Esophagus squamous epithelium (tissue), 5 donors: ENCODE measurements at places on chromosomes 4 and X.

- DNase-seq = no peak
Observed at GRCh38 chrX:48504261-48504660, 4.5 kb upstream of the PORCN start.

GRCh38 chrX:8025705-8026104 is 98.5 kb upstream of the PNPLA4 start:
- DNase-seq = no peak

GRCh38 chr4:187726485-187726884 is 269.1 kb upstream of the ZFP42 start:
- no peak for DNase-seq

DNA sequence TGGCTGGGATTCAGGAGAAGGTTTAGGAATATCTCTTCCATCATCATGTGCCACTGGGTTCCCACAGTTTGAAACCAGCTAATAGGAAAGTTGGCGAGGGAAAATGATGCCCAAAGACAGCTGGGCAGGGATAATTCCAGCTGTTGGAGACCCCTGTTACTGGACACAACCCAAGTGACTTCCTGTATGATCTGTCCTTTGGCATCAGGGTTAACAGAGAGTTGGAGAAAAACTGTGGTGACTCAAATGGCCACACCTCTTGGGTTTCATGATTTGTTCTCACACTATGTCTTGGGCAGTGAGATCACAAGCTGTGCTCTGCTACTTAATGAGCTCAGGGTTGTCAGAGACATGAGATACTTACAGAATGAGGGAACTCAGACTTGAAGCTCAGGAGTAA is 3.8 kb downstream of the FGF16 start:
- no peak for DNase-seq

GRCh38 chrX:87914726-87915125 is 397.1 kb downstream of the KLHL4 start:
- DNase-seq = no peak

GRCh38 chr4:3304831-3305609 is 12.2 kb downstream of the RGS12 start:
- no peak for DNase-seq

DNA sequence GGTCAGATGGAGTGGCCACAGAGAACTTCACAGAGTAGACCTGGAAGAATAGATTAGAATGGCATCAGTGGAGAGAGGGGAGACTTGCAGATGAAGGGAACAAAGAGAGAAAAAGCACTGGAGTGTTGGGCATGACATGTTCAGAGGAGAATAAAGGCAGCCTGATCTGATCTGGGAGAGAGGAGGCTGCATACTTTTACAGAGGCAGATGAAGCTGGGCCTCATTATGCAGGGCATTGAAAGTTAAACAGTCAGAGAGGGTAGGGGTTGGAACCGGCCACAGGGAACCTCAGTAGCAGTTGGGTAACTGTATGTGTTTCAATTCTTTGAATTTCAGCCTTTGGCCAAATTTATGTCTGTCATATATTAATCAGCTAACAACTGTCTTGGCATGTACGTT is 61.2 kb downstream of the SH3BGRL start:
- no peak for DNase-seq

- DNase-seq = no peak
Observed at GRCh38 chr4:54912155-54912554, 213.2 kb downstream of the KDR start.

- no peak for DNase-seq
Observed at GRCh38 chr4:141467225-141467624, 169.2 kb upstream of the IL15 start.

GRCh38 chr4:175639346-175639745 is 172.7 kb downstream of the GPM6A start:
- DNase-seq = no peak

DNA sequence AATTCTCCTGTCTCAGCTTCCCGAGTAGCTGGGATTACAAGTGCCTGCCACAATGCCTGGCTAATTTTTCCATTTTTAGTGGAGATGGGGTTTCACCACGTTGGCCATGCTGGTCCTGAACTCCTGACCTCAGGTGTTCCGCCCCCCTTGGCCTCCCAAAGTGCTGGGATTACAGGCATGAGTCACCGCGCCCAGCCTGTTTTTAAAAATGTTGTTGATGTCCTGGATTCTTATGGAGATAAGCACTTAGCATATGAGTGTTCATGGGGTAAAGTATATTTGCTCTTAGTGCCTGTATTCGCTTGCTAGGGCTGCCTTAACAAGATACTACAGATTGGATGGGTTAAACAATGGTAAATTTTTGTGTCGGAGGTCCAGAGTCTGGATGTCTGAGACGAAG is 91.7 kb downstream of the CEP44 start:
- DNase-seq = no peak

- DNase-seq = no peak
Observed at GRCh38 chrX:110432906-110433215, 74.2 kb downstream of the RTL9 start.

DNA sequence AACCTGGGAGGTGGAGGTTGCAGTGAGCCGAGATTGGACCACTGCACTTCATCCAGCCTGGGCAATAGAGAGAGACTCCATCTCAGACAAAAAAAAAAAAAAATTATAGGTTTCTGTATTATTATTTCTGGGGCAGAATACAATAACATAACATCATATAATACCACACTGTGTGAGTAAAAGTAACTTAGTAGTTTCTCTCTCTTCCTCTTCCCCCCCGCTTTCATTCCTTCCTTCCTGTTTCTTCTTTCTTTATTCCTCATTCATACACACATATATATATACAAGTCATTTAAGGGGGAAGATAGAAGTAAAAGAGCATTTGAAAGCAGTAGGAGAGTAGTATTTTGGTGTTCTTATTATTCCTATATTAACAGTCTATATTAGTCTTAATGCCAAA is 55.9 kb upstream of the FHDC1 start:
- DNase-seq = no peak

- no peak for DNase-seq
Observed at GRCh38 chr4:25457053-25457715, 80.1 kb downstream of the ANAPC4 start.

- DNase-seq = no peak
Observed at GRCh38 chr4:24988776-24989175, 42.0 kb downstream of the LGI2 start.

- no peak for DNase-seq
Observed at GRCh38 chrX:74536832-74537371, 77.5 kb downstream of the RLIM start.

DNA sequence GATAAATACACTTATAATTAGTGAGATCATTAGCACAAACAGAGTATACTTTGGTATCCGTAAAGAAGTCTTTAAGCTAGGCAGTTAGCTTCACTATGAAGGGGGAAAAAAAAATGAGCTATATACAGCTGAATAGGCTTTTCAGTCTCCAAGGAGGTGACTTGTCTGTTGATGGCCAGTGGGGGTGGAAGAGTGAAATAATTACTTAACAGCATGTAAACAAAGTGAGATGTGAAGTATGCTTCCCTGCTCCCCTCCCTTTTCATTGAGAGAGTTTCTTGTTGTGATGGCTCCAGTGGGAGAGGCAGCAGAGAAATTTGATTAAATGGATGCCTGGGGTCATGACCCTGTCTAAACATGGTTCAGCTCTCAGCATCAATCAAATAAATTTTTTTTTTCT is 180.9 kb downstream of the DACH2 start:
- no peak for DNase-seq

DNA sequence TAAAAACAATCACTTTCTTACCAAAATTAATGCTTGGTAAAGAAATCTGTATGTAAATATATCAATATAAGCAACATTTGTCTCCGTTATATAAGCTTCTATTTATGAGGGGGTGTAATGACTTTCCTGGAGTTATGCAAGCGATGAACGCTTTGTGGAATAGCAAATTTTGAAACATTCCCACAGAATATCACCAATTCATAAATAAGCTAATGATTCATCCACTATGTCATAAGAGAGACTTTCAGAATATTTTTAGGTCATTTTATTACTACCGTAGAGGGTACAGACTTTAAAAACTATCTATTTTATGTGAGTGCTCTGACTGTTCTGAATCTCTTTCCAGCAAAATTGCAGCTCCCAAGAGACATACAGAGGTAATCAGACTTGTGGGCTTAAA is 179.5 kb upstream of the FTHL17 start:
- no peak for DNase-seq

GRCh38 chr4:76199664-76200211 is 13.9 kb downstream of the SCARB2 start:
- DNase-seq = no peak

- no peak for DNase-seq
Observed at GRCh38 chr4:25993395-25994185, 79.6 kb downstream of the SMIM20 start.

DNA sequence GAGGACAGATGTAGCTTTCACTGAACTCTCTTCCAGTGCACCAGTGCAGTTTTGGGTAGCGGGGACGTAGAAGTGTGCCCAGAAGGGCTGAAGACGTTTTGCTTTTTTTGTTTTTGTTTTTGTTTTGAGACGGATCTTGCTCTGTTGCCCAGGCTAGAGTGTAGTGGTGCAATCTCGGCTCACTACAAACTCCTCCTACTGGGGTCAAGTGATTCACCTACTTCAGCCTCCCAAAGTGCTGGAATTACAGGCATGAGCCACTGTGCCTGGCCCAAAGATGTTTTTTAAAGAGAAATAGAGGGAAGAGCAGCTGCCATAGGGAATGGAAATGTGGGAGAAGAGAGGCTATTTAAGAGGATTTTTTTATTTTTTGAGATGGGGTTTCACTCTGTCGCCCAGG is 74.4 kb upstream of the ACSL1 start:
- no peak for DNase-seq

- no peak for DNase-seq
Observed at GRCh38 chr4:173236301-173236700, 67.7 kb downstream of the GALNT7 start.

GRCh38 chr4:16225167-16225862 is 956 bp downstream of the TAPT1 start:
- DNase-seq = no peak
